ENCODE measurements at places on chromosomes 12 and 14.

GRCh38 chr14:44113769-44114730 lies 393.0 kb downstream of the FSCB start:
- DNase-seq = no peak

- DNase-seq = no peak
Measured at GRCh38 chr12:53235164-53235563, 3.2 kb upstream of the RARG start.

- DNase-seq = peak; percentile 31
Measured at GRCh38 chr14:43356979-43357545, 1150.0 kb downstream of the FSCB start.

GRCh38 chr12:6763380-6763779 lies 2.8 kb upstream of the PTMS start:
- no peak for DNase-seq

- DNase-seq = peak; percentile 40
Measured at GRCh38 chr12:96399120-96399918, 920 bp downstream of the CDK17 start.

DNA sequence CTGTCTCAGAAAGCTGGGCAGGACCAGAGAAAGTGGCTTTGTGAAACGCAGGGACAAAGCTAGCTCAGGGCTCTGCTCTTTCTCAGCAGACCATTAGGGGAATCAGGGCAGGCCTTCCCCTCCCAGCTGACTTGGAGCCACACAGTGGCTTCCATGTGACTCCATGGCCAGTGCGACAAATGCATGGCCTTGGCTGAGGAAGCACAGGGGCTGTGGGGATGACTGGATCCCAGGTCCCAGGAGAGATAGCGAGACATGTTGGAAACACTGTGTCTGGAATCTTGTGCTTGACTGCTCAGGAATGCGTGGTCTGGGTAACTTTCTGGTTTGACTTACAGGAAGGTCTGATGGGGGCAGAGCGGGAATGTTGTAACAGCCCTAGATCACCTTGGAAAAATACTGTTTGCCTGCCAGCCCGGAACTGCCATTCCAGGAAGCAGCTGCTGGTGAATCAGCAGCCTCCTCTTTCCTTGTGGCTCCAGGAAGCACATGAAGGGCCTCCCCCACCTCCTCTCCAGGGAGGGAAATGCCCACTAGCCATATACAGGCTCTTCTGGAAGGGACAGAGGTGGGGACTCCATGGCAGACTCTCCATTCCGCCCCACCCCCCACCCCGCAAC lies 133.5 kb upstream of the HIF1A start:
- DNase-seq = no peak

- no peak for DNase-seq
Measured at GRCh38 chr12:75977590-75977951, 54.0 kb downstream of the PHLDA1 start.

GRCh38 chr14:76109087-76109880 lies 42.4 kb upstream of the GPATCH2L start:
- DNase-seq = no peak

DNA sequence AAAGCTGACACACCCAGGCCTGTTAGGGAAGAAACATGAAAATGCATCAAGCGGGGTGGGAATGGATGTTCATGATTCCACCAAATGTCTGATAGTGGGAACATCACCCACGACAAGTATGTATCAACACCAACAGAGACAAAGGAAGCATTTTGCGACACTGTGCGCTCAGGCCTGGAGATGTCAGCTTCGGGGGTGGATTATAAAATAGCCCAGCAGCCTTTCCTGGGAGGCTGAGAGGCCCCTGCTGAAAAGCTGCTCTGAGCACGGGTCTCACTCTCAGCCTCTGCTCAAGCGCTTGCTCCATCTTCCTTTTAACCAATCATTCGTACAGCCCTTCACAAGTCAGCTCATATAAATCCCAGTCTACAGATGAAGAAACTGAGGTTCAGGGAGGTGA lies 213.5 kb downstream of the BCL11B start:
- DNase-seq = no peak

DNA sequence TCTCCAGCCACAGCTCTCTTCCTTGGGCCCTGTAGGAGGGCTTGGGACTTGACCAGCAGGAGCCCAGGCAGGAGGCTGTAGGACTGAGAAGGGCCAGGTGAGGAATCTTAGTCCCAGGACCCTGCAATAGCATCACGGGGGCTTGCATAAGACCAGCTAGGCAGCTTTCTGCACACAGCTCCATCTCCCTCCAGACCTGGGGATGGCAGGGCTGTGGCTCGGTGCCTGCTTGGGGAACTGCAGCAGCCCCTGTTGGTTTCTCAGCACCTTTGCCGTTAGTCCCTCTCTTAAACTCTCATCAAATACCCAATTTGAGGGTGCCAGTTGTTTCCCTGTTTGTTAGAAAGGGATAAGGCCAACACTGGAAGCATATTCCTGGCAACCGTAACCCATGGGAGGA lies 14.3 kb downstream of the DIO3 start:
- DNase-seq = no peak

GRCh38 chr12:93706824-93707223 lies 29.6 kb downstream of the CRADD start:
- no peak for DNase-seq

DNA sequence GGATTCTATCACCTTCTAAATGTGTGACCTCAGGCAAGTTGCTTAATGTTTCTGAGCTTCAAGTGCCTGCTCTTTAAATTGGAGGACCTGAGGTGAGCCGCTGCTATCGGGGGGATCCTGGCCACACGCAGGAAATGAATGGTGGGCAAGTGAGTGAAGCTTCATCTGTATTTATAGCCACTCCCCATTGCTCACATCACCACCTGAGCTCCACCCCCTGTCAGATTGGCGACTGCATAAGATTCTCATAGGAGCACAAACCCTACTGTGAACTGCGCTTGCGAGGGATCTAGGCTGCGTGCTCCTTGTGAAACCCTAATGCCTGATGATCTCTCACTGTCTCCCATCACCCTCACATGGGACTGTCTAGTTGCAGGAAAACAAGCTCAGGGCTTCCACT lies 158.6 kb upstream of the CCND2 start:
- DNase-seq = no peak

DNA sequence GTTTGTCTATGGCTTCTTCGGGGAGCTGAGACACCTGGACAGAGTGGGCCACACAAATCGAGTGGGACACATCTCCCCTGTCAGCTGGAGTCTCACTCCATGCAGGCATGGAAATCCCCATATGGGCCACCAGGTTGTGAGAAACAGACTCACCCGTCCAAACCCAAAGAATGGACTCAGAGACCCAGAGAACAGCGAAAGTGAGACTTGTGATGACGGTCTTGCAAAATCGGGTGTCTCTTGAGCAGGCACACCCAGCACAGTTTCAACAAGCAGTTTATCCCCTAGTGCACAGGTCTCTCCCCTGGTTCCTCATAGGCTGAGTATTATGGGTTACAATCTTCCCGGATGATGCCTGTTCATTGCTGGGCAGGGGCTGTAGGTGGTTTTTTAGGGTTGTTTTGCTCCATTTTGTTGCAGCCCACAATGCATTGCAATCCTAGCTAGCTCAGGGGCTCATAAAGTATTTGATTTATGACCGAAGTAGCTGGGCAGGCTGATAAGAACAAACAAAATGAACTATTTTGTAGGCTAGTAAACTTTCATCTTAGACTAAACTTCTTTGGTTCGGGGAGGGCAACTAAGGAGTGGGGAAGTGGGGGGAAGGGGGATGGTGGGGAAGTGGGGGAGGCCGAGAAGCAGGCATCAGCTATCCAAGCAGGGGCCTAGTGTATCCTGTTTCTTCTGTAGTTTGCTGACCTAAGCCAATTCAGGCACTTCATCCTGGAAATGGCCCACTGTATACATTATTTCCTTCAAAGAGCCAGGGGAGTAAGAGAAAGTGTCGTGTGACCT lies 45.3 kb downstream of the IQSEC3 start:
- no peak for DNase-seq

- DNase-seq = no peak
Measured at GRCh38 chr14:100282766-100283419, 23.4 kb downstream of the SLC25A29 start.

- no peak for DNase-seq
Measured at GRCh38 chr14:77890873-77891272, 91.0 kb downstream of the ADCK1 start.

- DNase-seq = no peak
Measured at GRCh38 chr12:2845280-2845679, 10.4 kb upstream of the NRIP2 start.

GRCh38 chr12:64739778-64740177 lies 19.4 kb downstream of the GNS start:
- no peak for DNase-seq

DNA sequence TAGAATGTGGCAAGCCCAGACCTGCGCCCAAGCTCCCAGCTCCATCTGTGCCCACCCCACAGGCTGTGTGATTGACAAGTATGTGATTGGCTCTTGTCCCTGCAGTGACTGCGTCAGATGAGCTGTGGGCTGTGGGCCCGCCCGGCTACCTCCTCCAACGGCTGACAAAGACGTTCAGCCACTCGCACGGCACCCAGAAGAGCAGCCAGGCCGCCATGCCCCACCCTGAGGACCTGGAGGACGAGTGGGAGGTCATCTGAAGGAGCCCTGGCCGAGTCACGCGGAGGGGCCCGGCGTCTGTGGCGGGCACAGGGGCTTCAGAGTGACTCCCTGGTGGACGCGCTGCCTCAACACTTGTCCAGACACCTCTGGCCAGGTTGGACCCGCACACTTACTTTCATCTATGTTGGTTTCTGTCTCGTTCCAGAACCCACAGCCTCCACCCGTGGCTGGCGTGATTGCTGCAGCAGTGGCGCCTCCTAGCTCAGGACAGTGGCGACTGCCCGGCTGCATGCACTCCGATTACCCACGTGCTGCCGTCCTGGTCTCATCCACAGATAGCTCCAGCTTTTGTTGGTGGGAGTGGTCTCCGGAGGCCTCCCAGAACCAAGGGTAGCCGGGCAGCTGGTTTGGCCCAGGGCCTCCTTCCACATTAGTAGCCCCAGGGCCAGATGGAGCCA lies 11.4 kb downstream of the ANKRD9 start:
- DNase-seq = no peak

DNA sequence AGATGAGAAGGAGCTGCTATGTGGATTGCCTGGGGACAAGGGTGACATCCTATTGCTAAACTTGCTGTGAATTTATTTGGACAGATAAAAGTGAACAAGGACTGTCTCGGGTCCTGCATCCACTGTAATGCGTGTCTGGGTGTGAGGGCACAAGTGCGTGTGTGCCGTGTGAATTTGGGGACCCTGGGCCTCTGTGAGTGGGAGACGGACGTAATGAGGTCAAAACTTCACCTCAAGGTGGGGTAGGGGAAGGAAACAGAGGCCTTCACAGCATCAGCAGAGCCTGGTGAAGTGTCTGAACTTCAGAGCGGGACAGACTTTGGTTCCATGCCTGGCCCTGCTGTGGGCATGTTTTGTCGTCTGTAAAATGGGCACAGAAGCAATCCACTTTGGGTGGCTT lies 14.8 kb downstream of the ASB2 start:
- no peak for DNase-seq

GRCh38 chr12:43807386-43807785 lies 1.3 kb upstream of the TWF1 start:
- no peak for DNase-seq

DNA sequence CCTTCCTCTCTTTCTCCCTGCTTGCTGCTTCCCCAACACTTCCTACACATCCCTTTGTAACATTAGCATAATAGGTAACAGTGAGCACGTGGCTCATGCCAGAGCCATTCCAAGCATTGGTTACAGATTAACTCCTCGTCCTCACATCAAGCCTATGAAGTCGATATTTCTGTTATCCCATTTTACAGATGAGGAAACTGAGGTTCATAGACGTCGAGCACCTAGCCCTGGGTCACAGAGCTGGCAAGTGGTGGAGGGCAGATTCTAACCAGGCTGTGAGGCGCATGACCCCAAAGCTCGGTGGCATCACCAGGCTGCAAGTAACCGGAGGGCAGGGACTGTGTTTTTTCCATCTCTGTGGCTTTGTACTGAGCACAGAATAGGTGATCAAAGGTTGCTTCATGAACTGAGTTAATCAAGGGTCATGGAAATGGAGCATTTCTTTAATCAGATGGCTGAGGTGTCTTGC lies 5.7 kb upstream of the SERPINA1 start:
- no peak for DNase-seq

GRCh38 chr12:65699251-65699650 lies 125.0 kb upstream of the HMGA2 start:
- DNase-seq = no peak

DNA sequence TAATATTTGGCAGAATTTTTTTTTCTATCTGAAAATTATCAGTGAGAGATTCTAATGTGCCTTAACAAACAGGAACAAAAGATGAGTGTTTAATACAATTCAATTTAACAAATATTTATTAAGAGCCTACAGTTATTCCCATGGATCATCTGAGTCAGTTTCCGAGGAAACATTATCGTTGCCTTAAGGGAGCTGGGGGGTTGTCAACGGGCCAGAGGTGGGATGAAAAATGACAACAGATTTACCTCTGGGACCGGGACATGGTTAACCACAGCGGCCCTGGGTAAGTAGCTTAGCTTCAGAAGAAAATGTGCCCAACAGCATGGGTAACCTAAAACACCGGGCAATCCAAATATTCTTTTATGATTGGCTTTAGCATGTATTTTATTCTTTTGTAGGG lies 113.6 kb downstream of the DAD1 start:
- no peak for DNase-seq

- peak; percentile 53 for DNase-seq
Measured at GRCh38 chr12:119069147-119069642, 87.9 kb downstream of the SRRM4 start.

GRCh38 chr12:7374423-7375144 lies 69.4 kb downstream of the CD163L1 start:
- DNase-seq = no peak

DNA sequence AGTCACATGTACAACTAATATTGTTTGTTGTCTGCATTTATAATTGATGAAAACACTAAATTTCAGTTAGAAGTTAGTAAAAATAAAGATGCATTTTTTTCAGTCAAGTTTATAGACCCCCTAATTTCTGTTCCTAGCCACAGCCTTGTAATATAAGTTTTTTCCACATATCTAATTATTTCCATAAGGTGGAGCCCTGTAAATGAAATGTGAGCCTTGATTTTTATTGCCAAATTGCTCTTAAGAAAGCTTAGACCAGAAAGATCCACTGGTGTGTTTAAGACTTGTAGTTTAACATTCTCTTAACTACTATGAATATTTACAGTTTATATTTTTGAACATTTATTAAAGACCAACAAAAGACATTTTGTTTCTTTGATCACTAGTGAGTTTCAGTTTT lies 322.1 kb upstream of the RGS6 start:
- no peak for DNase-seq

GRCh38 chr12:5022465-5023061 lies 21.1 kb upstream of the KCNA5 start:
- DNase-seq = peak; percentile 32

GRCh38 chr14:81716953-81717352 lies 183.3 kb upstream of the SEL1L start:
- DNase-seq = no peak

GRCh38 chr14:41605550-41606281 lies 960 bp upstream of the LRFN5 start:
- peak; percentile 63 for DNase-seq

DNA sequence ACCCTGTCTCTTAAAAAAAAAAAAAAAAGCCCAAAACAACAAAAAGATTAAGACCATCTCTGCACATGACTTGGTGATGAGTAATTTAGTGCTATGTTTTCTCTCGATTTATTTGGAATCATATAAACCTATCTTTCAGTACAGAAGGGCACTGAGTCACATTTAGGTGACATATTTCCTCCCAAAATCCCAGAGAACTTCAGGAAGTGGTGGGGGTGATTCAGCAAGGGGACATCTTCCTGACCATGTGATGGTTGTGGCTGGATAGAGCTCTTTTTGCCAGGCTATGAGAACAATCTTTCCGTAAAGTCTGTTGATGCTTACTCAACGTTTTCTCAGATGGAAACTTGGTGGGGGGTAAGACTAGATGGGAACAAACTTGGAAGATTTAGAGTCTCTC lies 50.0 kb downstream of the PPFIBP1 start:
- no peak for DNase-seq

GRCh38 chr12:117068492-117068891 lies 30.7 kb downstream of the TESC start:
- DNase-seq = no peak
